Activated naive CD4-positive, alpha-beta T cell treated with anti-CD3 and anti-CD28 coated beads, Interleukin-2, amount 10 ng/mL, durations not matched to agents 7 days and 5 days (primary cell): ENCODE measurements at places on chromosomes 16 and 17.

DNA sequence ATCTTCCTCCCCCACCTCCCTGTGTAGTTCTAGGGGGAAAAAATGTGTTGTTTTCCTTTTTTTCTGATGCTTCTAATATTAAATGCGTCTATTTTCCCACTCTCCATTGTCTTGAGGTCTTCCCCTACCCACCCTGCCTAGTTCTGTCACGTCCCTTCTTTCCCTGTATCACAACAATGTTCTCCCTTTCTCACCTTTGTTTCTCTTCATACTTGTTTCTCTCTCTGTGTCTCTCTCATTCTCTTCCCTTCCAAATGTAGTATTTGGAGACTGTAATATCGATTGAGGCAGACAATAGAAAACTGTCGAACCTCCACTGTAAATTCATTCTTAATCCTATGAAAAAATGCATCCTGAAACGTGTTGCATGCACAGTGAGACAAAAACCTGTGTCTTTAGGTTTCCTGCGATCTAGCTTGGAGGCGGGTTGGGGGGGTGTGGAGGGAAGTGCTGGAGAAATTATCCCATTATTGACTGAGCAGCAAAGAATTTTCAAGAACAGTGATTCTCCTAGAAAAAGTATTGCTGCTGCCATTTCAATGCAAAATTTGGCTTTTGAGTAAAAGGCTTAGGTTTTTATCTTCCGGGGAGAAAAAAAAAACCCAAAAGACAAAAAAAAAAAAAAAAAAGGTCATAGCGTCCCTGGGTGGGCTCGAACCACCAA, 1.3 kb upstream of the PSMB3 start:
- H3K36me3 ChIP-seq: peaks cover 21% of the 10 kb centered on the region
- no peak for DNase-seq
- H3K4me1 ChIP-seq: peaks cover 55% of the 10 kb centered on the region
- peak overlapping the region; percentile 92 for H3K27ac ChIP-seq

DNA sequence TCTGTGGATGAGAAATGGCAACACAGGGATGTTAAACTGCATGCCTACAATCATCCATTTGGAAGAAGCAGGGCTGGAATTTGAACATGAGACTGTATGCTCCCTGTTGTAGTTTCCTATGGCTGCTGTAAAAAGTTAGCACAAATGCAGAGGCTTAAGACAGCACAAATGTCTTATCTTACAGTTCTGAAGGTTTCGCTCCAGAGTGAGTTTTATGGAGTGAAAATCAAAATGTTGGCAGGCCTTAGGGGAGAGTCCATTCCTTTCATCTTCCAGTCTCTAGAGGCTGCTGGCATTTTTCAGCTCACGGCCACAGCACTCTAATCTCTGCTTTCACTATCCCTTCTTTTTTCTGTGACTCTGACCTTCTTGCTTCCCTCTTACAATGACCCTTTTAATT, 660.1 kb downstream of the WWOX start:
- DNase-seq: no peak
- H3K36me3 ChIP-seq: no peaks in the 10 kb centered on the region
- no peak overlapping the region for H3K4me3 ChIP-seq
- no peaks in the 10 kb centered on the region for H3K27me3 ChIP-seq
- H3K4me1 ChIP-seq: no peaks in the 10 kb centered on the region

GRCh38 chr16:49520492-49521038, 147.0 kb downstream of the C16orf78 start:
- no peak overlapping the region for H3K4me3 ChIP-seq
- peaks cover 3% of the 10 kb centered on the region for H3K4me1 ChIP-seq
- no peak for DNase-seq
- no peak overlapping the region for H3K27ac ChIP-seq
- peaks cover 13% of the 10 kb centered on the region for H3K27me3 ChIP-seq
- no peaks in the 10 kb centered on the region for H3K36me3 ChIP-seq

DNA sequence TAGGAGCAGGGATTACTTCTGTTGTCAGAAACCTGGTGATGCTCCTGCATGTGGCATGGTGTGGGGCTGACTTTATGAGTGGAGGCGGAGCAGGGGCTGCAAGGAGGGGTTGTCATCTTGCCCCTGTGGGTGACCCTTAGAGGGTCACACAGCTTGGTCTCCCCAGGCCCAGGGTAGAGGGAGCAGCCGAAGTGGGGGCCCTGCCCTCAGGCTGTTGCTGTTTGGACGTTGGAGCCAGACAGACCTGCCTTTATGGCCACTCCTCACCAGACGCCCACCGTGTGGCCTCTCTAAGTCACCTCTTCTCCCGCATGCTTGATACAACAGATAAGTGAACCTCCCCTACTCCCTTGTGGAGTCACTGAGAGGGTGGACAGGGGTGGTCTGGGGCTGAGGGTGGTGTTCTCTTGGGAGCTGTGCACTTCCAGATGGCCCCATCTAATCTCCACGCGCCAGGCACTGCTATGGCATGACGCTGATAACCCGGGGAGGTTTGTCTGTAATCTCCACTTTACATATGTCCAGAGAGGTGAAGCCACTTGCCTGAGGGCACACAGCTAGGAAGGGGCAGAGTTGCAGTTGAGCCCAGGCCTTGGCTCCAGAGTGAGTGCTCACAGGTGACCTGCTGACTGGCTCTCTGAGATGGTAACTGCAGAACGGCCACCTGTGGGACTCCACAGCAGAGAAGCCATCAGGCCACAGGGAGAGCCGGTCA, 10.0 kb downstream of the MAP2K3 start:
- H3K36me3 ChIP-seq: peaks cover 20% of the 10 kb centered on the region
- H3K4me3 ChIP-seq: no peak overlapping the region
- no peak for DNase-seq
- peaks cover 7% of the 10 kb centered on the region for H3K4me1 ChIP-seq

GRCh38 chr16:67349172-67349571, 22.6 kb downstream of the LRRC36 start:
- no peak for DNase-seq
- H3K36me3 ChIP-seq: no peaks in the 10 kb centered on the region
- H3K4me1 ChIP-seq: no peaks in the 10 kb centered on the region

- DNase-seq: no peak
- no peak overlapping the region for H3K4me3 ChIP-seq
- H3K27ac ChIP-seq: no peak overlapping the region
- H3K4me1 ChIP-seq: no peaks in the 10 kb centered on the region
- H3K36me3 ChIP-seq: no peaks in the 10 kb centered on the region
- no peaks in the 10 kb centered on the region for H3K27me3 ChIP-seq
Observed at GRCh38 chr16:61379311-61379710, 656.9 kb downstream of the CDH8 start.

DNA sequence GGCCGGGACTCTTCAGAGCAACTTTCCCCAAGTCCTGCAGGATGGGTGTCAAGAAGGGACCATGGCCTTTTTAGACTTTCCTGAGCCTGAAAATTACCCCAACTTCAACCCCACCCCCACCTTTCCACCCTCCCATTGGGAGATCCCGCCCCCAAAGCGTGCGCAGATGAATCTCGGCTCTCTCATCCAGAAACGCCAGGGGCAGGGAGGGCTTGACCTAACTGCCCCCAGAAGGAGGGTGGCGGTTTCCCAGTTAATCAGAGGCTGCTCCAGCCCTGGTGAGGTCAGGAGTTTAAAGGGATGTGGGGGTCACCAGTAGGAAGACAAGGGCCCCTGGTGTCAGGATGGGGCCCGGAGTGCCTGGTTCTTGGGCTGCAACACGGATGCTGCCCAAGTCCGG, 480 bp downstream of the KIF19 start:
- H3K4me3 ChIP-seq: peak overlapping the region; percentile 40
- peaks cover 42% of the 10 kb centered on the region for H3K4me1 ChIP-seq
- H3K27me3 ChIP-seq: peaks cover 85% of the 10 kb centered on the region
- peaks cover 4% of the 10 kb centered on the region for H3K36me3 ChIP-seq
- DNase-seq: no peak
- no peak overlapping the region for H3K27ac ChIP-seq

DNA sequence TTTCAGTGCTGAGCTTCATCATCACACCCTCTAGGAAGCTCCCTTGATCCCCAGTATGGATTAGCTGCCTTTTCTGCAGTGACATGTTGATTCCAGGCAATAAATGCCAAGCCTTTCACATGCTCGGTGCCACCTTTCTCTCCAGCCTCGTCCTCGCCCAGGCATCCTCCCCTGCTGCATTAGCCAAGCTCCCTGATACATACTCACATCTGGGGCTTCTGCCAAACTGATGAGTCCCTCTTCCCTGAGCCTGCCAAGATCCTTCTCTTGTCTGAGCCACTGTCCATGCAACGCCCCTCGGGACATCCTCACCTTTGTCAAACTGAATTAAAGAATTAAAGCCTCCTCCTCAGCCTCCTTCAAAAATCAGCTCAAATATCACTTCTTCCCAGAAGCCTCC, 538.5 kb upstream of the CDH11 start:
- no peaks in the 10 kb centered on the region for H3K36me3 ChIP-seq
- H3K27me3 ChIP-seq: no peaks in the 10 kb centered on the region
- no peaks in the 10 kb centered on the region for H3K4me1 ChIP-seq
- no peak for DNase-seq
- H3K4me3 ChIP-seq: no peak overlapping the region

DNA sequence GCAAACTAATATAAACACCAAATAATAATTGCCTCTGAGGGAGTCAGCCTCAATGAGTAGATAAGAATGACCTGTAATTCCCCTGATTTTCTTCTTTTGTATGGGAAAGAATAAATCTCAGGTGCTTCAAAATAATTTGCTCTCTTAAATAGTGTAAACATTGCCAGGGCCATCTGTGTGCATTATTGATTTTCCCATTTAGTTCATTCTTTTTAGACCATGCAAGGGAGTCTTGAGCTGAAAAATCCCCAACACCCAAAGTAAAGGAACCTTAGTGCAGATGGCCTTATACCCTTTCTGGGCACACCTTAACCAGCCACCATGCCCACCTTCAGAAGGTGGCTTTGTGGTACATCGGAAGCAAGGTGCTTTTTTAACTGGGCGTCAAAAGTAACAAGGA, 267.2 kb downstream of the TMEM114 start:
- no peak overlapping the region for H3K4me3 ChIP-seq
- H3K4me1 ChIP-seq: no peaks in the 10 kb centered on the region
- no peaks in the 10 kb centered on the region for H3K36me3 ChIP-seq
- H3K27me3 ChIP-seq: no peaks in the 10 kb centered on the region

DNA sequence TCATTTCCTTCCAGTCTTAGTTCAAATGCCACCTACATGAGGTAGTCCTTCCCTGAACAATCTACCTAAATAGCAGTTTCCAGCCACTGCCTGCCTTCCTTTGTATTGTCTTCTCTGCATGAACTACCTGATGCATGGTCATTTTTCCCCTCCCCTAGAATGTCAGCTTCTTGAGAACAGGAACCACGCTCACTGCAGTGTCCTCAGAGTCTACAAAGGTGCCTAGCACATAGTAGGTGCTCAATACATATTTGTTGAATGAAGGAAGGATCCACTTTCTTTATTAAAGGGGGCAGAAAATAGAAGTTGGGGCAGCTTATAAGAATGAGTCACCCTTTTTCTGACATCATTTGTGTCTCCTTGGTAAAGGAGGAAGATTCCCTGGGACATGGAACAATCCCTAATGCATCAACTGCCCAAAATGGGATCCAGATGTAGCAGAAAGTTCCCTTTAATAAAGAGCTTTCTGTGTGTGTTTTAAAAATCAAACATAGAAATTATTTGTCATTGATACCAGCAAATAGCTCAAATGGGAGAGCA, 4.4 kb upstream of the CYLD start:
- no peak overlapping the region for H3K4me3 ChIP-seq
- peaks cover 4% of the 10 kb centered on the region for H3K27me3 ChIP-seq
- peaks cover 16% of the 10 kb centered on the region for H3K36me3 ChIP-seq
- no peak overlapping the region for H3K27ac ChIP-seq

- DNase-seq: no peak
- peaks cover 13% of the 10 kb centered on the region for H3K27me3 ChIP-seq
- no peaks in the 10 kb centered on the region for H3K36me3 ChIP-seq
- H3K4me3 ChIP-seq: no peak overlapping the region
- H3K4me1 ChIP-seq: peaks cover 5% of the 10 kb centered on the region
- no peak overlapping the region for H3K27ac ChIP-seq
Observed at GRCh38 chr17:7618608-7619007, 3.9 kb upstream of the FXR2 start.

GRCh38 chr16:30901201-30902028, 5.0 kb downstream of the CTF1 start:
- H3K4me3 ChIP-seq: peak overlapping the region; percentile 70
- H3K4me1 ChIP-seq: peaks cover 60% of the 10 kb centered on the region
- no peaks in the 10 kb centered on the region for H3K27me3 ChIP-seq
- peak; percentile 28 for DNase-seq
- H3K36me3 ChIP-seq: peaks cover 7% of the 10 kb centered on the region

GRCh38 chr17:45231481-45232116, 9.9 kb downstream of the FMNL1 start:
- no peak overlapping the region for H3K4me3 ChIP-seq
- H3K4me1 ChIP-seq: peaks cover 91% of the 10 kb centered on the region

GRCh38 chr17:67401598-67402504, 24.8 kb downstream of the PITPNC1 start:
- no peak for DNase-seq
- H3K27me3 ChIP-seq: no peaks in the 10 kb centered on the region
- peaks cover 67% of the 10 kb centered on the region for H3K4me1 ChIP-seq

DNA sequence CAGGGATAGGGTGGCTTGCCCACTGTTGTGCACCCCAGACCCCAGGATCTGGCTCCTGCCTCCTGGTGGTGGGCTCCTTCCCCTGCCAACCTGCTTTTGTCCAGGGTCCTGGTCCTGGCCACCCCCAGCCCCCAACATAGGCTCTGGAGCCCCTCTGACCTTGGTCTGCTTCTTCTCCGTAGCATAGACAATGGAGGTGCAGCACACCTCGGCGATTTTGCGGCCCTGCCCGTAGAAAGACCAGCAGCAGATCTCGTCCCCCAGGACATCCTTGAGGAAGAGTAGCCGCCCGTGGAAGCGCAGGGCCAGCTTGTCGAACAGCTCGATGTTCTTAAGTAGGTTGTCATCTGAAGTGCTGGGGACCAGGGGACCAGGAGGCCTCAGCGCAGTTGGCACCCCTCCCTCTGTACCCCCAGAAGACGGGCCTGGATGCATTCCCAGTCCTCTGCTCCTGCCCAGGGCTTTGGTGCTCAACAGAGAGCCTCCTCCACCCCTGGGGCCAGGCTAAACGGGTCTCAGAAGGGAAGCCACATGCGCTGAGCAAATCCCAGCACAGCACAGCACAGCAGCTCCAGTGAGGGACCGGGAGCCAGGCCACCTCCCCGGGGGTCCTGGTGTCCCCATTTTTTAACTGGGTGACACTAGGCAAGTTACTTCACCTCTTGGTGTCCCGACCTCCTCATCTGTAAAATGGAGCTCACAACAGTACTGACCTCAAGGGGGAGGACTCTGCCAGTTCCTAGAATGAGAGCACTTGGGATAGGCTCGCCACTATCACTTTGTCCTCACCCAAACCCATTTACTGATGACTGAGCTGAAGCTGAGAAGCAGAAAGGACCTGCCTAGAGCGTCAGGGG, 10.8 kb downstream of the ASPHD1 start:
- H3K36me3 ChIP-seq: peaks cover 2% of the 10 kb centered on the region
- H3K27ac ChIP-seq: no peak overlapping the region
- no peaks in the 10 kb centered on the region for H3K4me1 ChIP-seq
- no peaks in the 10 kb centered on the region for H3K27me3 ChIP-seq
- no peak overlapping the region for H3K4me3 ChIP-seq
- no peak for DNase-seq
